ENCODE measurements at places on chromosomes 3 and 15.

DNA sequence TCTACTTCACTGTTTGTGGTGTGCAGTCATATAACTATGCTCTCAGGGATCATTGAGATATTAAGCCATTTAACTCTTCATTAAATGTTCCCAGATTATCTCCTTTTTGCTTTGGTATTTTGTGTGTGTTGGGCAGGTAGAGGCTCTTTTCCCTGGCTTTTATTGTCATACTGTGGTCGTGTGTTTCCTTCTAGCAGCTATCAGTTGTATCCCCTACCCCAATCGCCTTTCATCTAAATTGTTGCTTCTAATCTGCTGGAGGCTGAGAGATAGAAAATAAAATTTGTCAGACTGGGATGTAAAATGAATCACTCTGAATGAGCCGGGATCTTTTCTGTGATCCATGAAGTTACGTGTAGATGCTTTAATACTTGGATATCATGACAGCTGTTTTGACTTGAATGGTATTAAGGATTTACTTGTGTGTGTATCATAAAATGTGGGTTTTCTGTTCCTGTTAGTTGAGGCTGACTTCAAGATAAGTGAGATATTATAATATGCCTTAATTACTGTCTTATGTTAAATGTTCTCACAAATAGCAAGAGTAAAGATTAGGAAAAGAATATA, 9.2 kb downstream of the NFKBIZ start:
- DNase-seq = no peak

DNA sequence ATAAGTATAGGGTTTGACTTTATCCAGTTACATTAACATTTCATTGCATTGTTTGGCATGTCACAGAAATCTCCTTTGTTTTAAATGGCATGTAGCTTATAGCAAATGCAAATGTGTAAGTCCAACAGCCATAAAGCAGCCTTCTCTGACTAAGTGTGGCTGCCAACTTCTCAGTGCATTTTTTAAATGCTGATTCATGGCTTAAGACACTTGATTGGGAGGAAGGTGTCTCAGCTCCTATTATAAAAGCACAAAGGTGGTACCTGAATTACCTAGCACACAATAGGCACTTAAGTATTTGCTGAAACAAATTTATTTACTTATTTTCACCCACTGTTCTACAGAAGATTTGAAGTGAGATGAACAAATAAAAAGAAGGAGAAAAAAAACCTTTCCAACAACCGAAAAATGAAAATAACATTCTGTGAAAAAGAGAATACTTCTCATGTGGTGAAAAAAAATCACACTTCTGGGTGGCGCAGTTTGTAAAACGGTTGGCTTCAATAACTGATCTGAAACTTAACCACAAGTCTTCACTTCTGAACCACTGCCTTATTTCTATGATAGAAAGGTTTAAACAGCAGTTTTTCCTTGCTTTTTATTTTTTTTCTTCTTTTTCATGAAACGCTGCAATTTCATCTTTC, 105.5 kb upstream of the ICE2 start:
- no peak for DNase-seq

- no peak for DNase-seq
Observed at GRCh38 chr3:120399372-120399771, 50.2 kb upstream of the LRRC58 start.

GRCh38 chr3:128804017-128804810, 75.2 kb upstream of the ACAD9 start:
- no peak for DNase-seq

DNA sequence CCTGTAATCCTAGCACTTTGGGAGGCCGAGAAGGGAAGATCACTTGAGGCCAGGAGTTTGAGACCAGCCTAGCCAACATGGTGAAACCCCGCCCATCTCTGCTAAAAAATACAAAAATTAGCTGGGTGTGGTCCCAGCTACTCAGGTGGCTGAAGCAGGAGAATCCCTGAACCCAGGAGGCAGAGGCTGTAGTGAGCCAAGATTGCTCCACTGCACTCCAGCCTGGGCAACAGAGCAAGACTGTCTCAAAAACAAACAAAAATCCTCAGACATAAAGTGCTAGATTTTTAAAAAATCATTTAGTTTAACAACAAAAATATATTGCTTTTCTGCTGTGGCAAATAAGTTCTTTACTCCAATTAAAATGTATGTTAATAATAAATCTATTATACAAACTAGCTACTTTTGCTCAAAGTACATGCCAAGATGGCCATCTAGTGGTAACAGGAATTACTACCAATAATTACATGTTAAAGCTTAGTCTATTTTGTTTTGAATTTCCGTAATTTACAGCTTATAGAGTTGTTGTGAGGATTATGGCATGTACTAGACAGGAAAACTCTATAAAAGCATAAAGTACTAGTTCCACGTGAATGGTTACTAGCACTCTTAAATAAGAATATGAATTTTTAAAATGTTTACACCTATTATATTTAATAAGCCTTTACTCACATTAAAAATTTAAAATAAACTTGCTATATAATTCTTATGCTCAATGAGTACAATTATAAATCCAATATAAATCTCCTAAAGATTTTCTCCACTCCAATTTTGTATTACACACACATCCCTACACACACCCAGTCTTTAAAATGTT, 39.0 kb downstream of the GABPB1 start:
- DNase-seq = peak; percentile 12

- DNase-seq = no peak
Observed at GRCh38 chr15:24772266-24772665, 96.7 kb downstream of the NPAP1 start.

DNA sequence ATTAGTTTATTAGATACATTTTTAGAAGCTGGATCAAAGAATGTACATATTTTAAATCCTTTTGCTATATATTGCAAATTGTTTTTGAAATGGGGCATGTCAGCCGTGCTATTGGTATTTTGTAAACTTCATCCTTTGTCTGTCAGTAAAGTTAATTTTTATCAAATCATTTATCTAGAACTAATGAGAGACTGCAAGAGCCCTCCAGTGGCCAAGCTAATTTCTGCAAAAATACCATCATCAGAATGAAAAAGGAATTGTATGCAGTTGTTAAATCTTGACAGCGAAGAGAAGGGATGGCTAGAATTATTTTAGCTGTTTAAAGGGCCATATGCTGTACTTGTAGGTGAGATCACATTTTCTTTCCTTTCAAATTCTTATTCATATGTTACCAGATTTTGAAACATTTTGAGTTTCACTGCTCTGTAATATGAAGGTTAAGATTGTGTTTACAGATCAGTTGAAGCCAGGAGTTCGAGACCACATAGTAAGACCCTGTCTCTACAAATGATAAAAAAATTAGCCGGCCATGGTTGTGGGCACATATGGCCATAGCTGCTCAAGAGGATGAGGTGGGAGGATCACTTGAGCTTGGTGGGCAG, 8.1 kb upstream of the CLDN11 start:
- DNase-seq = no peak

- no peak for DNase-seq
Observed at GRCh38 chr3:84724877-84725276, 233.9 kb upstream of the CADM2 start.

DNA sequence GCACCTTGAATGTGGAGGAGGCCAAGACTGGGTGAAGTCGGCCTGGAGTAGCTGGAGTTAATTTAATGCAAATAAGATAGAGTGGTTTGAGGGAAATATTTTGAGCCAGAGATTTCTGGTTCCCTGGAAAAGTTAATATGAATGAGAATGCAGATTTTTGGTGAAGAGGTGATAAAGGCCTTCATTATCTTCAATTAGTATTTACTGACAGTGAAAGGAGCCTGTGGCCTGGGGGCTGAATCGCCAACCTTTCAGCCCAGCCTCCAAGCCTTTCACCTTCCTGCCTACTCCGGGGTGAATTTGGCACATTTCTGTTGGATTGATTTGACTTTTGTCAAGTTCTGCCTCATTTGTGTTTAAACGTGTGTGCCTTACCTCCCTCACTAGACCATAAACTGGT, 147.8 kb downstream of the SOX2 start:
- no peak for DNase-seq

DNA sequence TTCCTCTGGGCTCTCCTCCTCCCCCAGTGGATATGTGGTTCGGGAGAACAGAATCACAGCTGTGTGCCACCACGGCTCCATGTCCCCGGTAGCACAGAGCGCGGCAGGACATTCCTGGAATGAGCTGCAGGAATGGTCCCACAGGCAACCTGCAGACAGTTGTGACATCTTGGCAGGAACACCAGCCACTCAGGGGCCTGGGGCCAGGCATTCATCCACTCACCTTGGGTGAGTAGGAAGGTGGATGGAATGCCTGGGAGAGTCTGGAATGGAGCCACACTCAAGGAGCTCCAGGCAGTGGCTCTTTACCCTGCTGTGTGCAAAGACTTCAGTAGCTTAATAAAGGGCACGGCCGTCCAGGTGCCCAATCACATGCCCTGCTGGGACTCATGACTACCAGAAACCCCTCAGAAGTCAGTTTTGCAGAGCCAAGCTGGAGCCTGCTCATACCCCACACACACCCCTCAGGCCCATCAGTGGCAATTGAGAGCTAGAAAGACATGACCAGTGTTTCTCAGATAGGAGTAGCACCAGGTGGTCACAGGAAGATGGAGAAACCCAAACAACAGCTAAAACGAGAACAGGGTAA, 117.3 kb upstream of the PRR20G start:
- DNase-seq = no peak

GRCh38 chr3:24390169-24391130, 104.2 kb downstream of the THRB start:
- no peak for DNase-seq

GRCh38 chr3:193225302-193226125, 15.5 kb upstream of the PLAAT1 start:
- no peak for DNase-seq

DNA sequence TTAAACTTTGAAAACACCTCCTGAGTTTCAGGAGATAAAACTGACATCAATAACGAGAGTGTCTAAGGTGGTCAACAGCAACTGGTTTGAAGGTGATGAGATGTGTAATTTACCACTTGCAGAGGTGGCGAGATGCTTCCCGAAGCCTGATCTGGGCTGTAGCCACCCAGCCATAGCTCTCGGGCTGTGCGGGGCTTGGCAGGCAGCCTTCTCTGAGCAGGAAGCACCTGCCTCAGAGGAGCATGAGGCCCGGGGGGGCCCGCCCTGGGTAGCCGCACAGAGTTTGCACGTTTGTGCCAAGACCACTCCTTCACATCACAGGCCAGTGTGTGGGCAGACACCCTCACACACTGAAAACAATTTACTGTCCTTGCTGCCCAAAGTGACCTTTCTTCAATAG, 220.3 kb downstream of the CACNA2D3 start:
- DNase-seq = no peak

- no peak for DNase-seq
Observed at GRCh38 chr3:196280689-196281440, 6.7 kb downstream of the PCYT1A start.

DNA sequence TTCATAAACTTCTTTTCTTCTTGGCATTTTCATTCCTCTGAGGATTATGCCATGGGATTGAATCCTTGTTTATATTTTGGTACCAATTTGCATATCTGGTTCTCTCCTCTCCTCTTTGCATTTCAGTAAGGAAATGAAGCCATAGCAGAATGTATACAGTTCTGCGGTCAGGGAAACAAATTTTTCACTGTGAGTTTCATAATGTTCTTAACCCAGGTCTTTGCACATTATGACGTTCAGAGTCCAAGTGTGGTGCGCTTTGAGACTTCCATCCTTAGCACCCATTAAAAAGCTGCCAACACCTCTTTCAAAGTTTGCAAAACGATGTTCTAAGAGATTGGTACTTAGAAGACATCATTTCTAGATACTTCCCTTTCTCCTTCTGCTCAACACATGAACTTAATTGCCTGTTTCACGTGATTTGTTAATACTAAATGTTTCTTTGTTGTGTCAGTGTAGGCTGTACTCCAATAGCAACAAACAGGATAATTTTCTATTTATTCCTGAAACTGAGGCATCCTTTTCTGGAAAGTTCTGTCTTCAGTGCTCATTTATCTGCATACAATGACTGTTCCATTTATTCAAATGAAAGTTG, 953.1 kb upstream of the NR2F2 start:
- no peak for DNase-seq

DNA sequence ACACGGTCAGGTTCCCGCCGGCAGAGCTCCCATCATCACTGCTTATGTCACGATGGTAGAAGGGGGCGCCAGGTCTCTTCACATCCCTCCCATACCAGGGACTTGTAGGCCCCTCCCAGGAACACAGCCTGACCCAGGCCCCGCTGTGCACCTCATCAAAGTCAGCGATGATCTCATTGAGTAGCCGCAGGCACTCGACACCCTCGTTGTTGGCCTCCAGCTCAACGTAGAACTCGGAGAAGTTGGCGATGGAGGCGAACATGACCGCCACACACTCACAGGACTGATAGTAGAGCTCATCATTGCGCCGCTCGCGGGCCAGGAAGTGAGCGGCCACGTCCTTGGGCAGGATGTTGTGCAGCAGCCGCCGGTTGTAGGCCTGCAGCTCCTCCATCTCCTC, 89.2 kb downstream of the SEC22A start:
- no peak for DNase-seq

GRCh38 chr3:133264920-133265319, 134.9 kb upstream of the BFSP2 start:
- DNase-seq = no peak

- no peak for DNase-seq
Observed at GRCh38 chr3:195870442-195870841, 37.9 kb downstream of the TNK2 start.

GRCh38 chr3:32120471-32120870, 14.1 kb downstream of the GPD1L start:
- no peak for DNase-seq

GRCh38 chr3:48244461-48244860, 3.6 kb downstream of the ZNF589 start:
- no peak for DNase-seq

GRCh38 chr3:101195951-101196713, 124.2 kb downstream of the IMPG2 start:
- peak; percentile 30 for DNase-seq

DNA sequence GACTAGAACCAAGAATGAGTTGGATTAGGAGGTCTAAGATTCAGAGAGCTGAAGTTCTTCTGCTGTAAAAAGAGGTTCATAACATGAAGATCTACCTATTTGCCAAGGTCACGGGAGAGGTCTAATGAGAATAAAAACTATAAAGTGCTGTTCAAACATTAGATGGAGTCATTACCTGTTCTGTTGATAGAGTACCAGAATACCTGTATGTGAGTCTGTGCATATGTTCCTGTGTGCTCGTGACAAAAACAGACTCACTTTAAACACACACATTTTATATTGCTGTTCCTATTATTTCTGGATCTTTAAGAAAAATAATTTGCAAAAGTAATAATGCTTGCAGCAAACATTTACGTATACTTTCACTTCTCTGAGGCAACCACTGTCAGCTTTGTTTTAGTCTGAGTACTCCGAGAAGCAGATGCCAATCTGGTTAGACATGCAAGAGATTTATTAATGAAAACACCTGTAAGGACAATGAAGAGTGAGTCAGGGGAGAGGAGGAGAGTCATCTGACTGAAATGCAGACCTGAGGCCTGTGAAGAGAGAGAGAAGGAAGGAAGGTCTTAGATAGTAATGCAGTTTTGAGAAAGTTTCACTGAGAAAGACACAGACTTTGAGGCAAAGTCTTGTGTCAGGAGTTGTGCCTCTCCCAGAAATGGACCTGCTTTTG, 221.2 kb downstream of the SQOR start:
- no peak for DNase-seq
